ENCODE measurements at places on chromosomes 11 and 22. TPM values are rescaled to one million over a fixed set of nuclear protein-coding genes. Genes with fewer than 3 reads are reported as not detected.

The HORMAD2 gene
- total RNA-seq, result not detected

The C22orf15 gene
- 0.18 TPM for total RNA-seq

DNA sequence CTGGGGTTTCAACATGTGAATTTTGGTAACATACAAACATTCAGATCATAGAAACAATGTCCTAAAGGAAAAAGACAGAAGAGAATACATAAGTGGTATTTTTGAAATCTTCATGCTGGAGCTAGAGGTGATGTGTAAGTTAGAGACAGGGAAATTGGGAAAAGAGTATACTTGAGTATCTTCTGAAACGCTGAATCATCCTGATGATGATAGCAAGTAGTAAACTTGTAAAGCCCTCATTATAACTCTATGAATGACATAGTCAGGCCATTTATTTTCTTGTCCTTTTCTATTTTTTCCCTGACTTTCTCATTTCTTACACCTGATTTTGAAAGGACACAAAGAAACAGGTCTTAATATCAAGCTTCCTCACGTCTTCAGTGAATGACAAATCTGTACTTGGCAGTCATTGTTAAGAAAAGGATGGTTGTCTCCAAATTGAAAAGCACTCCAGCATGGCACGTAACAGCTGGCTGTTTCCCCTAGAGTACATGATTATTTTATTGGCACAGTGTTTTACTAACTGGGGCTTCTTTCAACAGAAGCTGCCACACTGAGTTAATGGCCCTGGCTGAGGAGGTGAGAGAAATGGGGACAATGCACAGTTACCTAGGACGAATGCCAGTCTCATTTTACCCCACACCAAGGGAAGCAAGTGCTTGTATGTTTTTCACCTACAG, 140.7 kb upstream of the CTSC start:
- DNase-seq, result no peak

DNA sequence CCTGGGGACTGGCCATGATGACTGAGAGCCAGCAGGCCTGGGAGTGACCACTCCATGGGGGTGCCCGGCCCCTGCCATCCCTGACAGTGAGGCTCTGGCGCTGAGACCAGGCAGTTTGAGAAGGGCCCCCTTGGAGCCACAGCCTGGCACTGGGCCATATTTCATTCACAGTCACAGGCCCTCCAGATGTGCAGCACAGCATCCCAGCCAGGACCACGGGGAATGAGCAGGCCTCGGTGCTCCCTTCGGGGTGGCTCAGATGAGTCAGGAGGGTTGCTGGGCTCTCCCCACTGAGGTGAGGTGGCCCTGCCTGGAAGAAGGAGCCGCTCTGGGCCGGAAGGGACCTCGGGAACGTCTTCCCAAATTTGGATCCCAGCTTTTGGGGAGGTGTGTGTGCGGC, 53.0 kb downstream of the GRAMD4 start:
- DNase-seq, result no peak

DNA sequence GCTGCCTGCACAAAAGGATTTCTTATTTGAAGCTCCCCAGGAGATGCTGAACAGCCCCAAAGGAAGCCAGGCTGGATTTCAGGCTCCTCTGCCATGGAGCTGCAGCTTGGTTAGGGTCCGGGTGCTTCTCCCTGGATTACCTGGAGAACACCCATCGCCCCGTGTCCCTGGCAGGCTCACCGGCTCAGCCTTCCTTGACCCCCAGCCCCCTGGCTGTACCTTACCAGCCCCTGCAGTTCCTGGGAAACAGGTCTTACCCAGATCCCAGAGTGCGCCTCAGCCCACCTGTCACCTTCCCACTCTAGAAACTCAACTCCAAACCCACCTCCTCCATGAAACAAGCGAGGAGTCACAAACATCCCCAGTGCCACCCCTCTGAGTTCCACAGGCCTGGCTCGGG, 45.3 kb upstream of the CD5 start:
- DNase-seq, result no peak

GRCh38 chr11:40125054-40125453, 1334.4 kb downstream of the LRRC4C start:
- DNase-seq, result no peak

GRCh38 chr22:49367041-49367697, 460.5 kb downstream of the BRD1 start:
- DNase-seq, result peak; percentile 17
